Epithelial cell of prostate (primary cell): ENCODE measurements at places on chromosomes 2 and 18.

GRCh38 chr2:9533663-9534062 lies 22.0 kb downstream of the ADAM17 start:
- no peak for DNase-seq

DNA sequence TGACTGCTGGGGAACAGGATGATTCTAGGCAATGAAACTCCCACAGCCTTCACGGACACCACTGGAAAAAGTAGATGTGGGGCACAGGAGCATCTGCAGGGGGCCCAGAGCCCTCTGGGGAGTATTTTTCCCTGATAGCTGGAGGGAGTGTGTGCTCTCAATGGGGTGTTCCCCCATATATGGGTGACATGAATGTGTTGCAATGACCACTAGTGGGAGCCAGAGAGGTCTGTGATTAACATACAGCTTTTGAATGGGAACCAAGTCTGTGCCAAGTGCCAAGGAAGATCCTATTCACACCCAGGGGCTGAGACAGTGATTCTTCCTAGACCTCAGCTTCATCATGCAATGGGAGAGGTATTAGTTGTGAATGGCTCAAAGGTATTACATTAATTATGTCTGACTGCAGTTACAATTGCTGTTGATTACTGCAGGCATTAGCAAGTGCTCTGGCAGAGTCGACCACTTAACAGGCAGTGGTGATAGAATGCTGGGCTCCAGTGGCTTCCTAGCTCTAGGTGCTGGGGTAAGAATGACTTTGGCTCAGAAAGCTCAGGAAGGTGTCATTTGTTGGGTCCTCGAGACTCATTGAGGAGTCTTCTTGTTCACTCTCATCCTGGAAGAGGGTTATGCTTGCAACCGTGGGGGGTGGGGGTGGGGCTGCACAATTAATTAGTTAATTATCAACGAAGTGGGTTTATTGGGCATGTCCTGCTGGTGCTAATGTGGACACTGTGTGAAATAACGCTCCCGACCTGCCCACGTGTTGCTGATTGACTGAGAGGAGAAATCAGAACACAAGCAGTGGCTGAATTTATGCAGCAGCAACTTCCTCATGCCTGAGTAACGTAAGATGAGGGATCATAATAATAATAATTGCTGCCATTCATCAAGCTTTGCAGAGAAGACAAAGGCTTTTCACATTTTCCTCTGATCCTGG lies 194.1 kb downstream of the CLIP4 start:
- DNase-seq: no peak

DNA sequence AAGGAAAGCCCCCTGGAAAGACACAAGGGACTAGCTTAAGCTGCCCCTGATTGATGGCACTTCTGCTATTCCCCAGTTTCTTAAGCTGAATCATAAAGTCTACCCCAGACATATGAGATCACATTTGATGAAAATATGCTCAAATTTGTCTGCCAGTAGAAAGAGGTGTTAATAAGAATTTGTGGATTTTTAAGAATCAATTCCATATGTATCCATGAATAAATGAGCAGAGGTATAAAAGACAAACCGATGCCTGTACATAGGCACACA lies 119.9 kb downstream of the CCBE1 start:
- no peak for DNase-seq

GRCh38 chr18:35938158-35938557 lies 34.3 kb upstream of the RMP24 start:
- DNase-seq: no peak

GRCh38 chr2:162416446-162416845 lies 72.5 kb downstream of the GCA start:
- DNase-seq: no peak

DNA sequence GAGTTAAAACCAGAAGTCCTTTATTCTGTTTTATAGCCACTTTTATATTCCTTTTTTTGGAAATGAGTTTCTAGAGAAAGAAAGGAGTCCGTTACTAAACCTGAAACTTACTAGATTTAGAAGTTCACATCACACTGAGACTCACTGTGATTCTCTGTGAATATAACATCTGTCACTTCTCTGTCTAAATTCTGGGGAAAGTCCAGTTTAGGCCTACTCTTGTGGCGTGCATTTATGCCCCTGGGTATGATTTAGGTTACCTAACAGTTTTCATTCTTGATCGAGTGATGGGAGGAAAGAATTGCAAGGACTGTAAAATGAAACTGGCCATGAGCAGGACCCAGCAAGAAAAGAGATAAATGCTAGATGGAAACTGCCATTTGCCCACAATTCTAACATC lies 449.6 kb downstream of the SPAG16 start:
- DNase-seq: no peak

GRCh38 chr18:4134700-4135099 lies 320.4 kb downstream of the DLGAP1 start:
- no peak for DNase-seq

GRCh38 chr18:70025580-70025979 lies 77.9 kb upstream of the CD226 start:
- no peak for DNase-seq

- no peak for DNase-seq
Measured at GRCh38 chr2:210617732-210618330, 61.4 kb downstream of the CPS1 start.

DNA sequence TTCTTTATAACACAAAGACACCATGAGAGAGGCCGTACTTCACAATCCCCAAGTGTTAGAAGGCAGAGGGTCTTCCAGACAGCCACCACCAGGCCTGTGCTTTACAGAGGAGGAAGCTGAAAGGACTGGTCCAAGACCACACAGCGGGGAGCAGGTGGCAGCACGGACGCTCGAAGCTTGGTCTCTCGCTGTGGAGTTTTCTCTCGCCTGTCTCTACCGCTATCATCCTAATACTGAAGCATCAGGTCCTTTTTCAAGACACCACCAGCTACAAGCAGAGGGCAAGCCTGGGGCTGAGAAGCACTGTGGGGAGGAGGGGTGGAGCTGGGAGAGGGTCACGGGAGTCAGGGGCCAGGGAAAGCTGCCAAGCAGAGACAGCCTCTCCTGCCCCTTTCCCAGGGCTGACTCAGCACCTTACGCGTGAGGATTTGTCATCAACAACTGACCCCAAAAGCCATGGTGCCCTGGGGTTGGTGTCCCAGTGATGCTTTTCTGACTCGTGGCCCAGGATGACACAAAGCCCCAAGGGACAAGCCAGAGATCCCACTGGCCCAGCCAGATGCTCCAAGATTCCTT lies 31.9 kb upstream of the FOSL2 start:
- DNase-seq: no peak

GRCh38 chr2:19504400-19505198 lies 146.2 kb upstream of the OSR1 start:
- DNase-seq: no peak

DNA sequence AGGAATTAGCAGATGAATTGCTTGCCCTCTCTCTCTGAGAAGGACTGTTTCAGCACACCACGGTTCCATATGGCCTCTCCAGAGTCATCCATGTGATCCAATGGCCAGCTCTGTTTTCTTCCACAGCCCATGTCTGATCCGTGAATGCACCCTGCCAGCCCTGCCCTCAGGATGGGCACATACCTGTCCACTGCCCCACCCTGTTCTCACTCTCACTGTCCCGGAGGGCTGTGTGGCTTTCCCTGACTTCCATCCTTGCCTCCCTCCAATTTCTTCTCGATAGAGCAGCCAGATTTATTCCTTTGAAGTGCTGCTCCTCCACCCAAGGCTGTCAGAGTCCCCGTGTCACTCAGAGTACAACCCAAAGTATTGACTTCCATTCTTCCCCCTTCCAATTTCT lies 343.1 kb downstream of the TGIF1 start:
- DNase-seq: no peak

DNA sequence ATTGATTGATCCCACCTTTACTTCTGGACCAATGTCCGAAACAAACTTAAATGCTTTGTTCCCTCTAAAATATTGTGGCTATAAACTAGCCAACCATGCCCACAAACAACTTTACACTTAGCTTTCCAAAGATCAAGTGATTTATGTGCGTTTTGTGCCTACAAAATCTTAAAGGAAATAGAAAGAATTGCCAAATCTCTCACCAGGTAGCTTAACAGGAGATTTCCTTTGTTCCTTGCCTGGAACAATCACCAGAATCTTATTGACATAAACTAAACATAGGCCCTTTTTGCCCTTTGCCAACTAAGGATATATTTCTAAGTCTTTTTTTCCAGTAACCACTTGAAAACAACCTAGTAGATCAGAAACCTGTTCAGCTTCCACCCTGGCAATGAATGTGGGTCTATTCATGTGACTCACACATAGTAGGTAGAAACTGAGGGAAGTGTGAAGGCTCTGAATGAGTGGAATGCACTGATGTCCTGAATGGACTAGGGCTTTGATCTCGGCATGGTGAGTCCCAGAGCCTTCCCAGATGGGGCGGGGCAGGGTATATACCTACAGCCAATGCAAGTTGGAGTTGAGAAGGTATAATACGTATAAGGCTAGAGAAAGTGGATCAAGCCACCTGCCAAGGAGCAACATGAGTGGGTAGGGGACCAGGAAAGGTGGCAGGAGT lies 94.6 kb upstream of the PPP1CB start:
- peak; percentile 66 for DNase-seq

- DNase-seq: no peak
Measured at GRCh38 chr2:170863087-170863486, 46.4 kb downstream of the GAD1 start.

GRCh38 chr2:168992591-168993349 lies 38.4 kb downstream of the ABCB11 start:
- no peak for DNase-seq

GRCh38 chr18:42619771-42620170 lies 495.7 kb downstream of the RIT2 start:
- DNase-seq: no peak

- no peak for DNase-seq
Measured at GRCh38 chr18:46787674-46788073, 30.8 kb upstream of the ST8SIA5 start.

DNA sequence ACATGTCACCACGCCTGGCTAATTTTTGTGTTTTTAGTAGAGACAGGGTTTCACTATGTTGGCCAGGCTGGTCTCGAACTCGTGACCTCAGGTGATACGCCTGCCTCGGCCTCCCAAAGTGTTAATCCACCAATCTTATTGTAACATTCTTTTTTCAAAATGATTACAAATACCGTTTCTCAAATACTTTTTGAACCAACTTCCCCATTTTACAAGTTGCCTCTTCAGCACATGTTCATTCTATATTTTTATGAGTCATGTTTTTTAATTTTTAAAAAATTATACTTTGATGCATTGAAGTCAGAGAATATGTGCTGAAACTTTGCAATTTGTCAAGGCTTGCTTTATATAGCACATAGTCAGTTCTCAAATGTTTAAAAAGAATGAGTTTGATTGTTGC lies 58.2 kb downstream of the QPCT start:
- no peak for DNase-seq

- DNase-seq: no peak
Measured at GRCh38 chr2:26178746-26179436, 6.0 kb downstream of the GAREM2 start.

DNA sequence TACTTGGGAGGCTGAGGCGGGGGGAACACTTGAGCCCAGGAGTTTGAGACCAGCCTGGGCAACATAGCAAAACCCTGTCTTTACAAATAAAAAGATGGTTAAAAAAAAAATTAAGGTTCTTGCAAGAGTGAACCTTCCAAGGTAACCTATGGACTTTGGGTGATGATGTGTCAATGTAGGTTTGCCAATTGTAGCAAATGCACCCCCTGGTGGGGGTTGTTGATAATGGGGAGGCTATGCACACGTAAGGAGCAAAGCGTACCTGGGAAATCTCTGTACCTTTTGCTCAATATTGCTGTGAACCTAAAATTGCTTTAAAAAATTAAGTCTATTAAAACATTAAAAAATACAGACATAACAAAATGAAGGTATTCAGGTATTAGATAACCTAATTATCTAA lies 70.4 kb downstream of the CWC22 start:
- DNase-seq: no peak

DNA sequence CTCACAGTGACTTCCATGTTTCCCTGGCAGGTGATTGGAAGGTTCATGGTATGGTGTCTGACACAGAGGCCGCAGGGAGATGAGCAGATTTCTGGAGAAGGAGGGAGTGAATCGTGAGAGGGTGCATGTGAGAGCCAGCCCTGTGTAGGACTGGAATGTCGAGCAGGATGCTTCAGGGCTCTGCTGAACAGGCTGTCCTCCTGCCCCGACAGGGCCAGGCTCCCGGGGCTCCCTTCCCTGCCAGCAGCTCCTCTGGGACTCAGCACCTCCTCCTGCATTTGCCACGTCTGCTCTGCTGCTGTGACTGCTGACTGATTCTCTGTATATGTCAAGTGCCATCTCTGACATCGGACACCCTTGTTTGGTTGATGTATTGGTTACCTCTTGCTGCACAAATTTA lies 38.5 kb upstream of the INHBB start:
- DNase-seq: no peak

- DNase-seq: no peak
Measured at GRCh38 chr18:80068571-80069272, 34.5 kb downstream of the RBFA start.

- DNase-seq: no peak
Measured at GRCh38 chr2:156565066-156565710, 129.0 kb downstream of the GPD2 start.

DNA sequence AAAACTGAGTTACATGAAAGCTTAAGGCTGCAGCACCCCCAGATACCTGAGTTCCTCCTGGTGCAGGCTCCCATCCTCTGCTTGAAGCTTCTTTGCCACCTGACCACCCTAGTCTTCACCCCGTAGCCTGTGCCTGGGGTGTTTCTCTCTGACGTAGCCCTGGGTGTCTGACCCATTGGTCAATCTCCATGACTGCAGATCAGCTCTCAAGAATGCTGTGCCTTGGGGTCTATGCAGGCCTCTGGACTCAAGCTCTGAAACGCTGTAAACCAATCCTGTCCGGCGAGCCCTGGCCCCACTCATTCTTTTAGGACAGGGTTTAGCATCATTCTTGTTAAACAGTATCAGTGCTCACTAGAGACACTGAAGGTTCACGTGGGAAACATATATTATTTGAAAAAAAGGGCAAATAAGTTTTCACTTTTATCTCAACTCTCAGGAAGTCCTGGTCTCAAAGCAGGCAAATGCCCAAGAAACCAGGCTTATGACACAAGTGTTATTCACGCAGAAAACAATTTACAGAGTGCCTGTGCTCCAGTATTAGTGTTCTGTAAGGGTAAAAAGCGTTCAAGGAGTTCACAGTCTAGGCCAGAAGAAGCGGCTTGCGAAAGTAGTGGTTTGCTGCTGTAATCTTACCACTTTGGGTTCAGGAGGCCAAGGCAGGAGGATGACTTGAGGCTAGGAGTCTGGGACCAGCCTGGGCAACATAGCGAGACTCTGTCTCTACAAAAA lies 22.8 kb upstream of the PPP4R1 start:
- DNase-seq: no peak

GRCh38 chr2:29363111-29363510 lies 247.9 kb downstream of the CLIP4 start:
- DNase-seq: no peak

DNA sequence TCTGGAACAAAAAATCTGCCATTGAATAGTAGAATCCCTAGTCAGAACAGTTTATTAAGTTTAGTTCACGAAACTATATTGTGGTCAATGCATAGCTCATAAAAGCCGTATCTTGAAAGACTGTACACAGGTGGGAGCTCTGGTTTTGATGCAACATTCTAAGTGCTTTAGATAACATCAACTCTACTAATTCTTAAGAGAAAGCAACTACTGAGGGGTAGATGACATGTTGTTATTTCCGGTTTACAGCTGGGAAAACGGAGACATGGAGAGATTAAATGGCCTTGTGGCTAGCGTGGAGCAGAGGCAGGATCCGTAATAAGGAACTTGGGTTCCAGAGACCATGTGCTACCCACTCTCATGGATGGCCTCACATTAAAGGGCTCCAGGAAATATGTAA lies 4.2 kb upstream of the ITGA6 start:
- no peak for DNase-seq
